Activated CD4-positive, alpha-beta T cell treated with anti-CD3 and anti-CD28 coated beads, Interleukin-2, Interleukin-6, amounts not matched to agents 100 ng/mL and 50 ng/mL, durations not matched to agents 16 hours and 8 hours (primary cell): ENCODE measurements at places on chromosomes 2 and 18.

DNA sequence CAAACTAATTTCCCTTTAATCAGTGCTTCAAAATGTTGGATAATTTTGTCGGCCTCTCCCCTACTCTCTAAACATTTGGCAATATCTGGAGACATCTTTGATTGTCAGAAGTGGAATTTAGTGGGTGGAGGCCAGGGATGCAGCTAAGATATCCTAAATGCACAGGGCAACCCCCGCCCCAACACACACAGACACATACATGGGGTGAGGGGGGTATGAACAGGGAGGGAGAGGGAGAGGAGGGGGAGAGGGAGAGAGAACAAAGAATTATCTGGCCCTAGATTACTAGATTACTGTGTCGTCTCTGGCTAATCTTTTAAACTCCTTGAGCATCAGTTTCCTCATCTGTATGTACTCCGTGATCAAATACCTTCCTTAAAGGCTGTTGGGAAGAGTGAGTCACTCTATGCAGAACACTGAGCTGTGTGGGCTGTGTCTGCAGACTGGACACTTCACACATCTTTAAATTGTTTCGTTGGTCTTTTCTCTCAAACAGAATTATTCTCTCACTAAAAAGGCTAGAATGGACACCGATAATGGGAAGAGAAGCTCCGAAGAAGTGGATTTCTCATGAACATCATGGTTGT, 2.9 kb downstream of the RNF149 start:
- peak; percentile 43 for DNase-seq

- no peak for DNase-seq
These were observed 19.6 kb upstream of the GULP1 start for GRCh38 chr2:188272121-188272520.

DNA sequence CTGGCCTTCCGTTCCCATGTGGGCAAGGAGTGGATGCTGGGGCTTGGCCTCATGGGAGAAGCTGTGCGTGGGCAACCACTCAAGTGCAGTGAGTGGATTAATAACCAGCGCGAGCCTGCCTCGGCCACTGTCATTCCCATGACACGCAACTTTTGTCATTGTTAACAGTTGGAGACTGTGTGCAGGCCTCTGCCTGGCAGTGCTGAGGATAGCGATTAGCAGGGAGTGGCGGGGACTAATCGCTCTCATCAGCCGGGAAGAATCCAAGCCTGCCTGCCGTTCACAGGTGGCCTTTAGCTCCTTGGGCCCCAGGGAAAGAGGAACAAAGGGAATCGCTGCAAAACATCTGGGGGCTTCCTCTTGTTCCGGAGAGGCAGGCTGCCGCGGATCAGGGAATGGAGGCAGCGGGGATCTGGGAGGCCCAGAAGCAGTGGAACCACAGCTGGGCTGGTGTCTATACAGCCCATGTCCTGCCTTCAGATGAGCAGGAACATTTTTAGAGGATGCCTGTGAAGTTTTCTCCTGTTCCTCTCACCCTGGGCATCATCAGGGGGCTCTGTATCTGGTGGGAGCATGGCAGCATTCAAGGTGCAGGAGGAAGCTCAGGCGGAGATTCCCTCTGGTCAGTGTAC, 53.8 kb downstream of the CTIF start:
- no peak for DNase-seq

DNA sequence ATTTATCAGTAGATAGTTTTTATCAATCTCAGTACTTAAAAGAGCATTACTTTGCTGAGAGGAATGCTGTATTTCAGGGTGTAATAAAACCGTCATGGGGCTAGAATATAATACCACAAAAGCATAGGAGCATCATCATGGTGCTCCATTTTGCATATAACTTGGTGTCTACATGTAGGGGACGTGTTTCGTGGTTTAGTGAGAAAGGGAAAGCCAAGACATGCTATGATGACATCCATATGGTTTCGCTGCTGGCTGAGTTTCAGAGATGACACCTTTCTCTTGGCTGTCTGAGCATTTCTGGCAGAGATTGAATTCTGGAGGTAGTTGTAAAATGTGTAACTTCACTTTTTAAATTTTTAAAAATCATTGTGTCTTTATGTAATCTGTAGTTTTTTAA, 32.4 kb downstream of the WDR43 start:
- DNase-seq = no peak

GRCh38 chr2:234437642-234438304, 59.1 kb downstream of the ARL4C start:
- no peak for DNase-seq

DNA sequence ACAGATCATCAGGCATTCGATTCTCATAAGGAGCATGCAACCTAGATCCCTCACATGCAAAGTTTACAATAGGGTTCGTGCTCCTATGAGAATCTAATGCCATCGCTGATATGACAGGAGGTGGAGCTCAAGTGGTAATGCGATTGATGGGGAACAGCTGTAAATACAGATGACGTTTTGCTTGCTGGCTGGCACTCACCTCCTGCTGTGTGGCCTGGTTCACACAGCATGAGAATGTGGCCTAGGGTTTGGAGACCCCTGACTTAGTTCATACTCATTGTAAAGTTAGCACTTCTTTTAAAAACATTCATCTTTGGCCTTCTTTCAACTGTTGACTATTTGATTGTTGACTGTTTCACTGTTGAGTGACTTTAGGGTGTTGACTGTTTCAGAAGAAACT, 8.7 kb upstream of the CHMP1B start:
- DNase-seq = no peak
